SJCRH30 (cell line): ENCODE measurements at places on chromosomes 1 and 21.
A peak's percentile ranks its signal among the peaks of the same experiment; 100 is the strongest.

DNA sequence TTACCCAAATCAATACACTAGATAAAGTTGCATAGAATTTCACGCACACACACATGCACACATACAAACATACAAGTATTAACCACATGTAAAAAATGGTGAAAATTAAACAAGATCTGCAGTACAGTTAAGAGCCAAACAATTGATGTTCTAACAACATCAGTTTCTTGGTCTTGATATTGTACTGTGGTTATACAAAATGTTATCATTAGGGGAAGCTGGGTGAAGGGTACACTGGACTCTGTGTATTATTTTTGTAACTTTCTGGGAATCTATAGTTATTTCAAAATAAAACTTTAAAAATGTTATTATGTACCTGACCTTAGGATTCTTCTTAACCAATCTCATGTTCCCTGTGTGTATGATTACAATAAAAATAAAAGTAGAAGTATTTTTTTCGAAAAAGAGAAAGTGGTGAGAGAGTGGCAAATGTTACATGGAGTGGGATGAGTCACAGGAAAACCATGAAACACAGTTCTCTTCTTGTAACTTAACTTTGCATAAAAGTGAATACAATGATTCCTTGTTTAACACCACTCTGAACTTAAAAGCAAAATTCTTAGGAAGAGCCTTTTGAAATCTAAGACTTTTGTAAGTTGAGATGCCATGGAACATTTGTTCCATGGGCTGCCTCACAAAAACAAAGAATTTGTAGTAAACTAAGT lies 101.6 kb upstream of the RUNX1 start:
- peak; percentile 55 for DNase-seq

GRCh38 chr1:31759298-31760023 lies 4.7 kb downstream of the ADGRB2 start:
- DNase-seq: no peak

DNA sequence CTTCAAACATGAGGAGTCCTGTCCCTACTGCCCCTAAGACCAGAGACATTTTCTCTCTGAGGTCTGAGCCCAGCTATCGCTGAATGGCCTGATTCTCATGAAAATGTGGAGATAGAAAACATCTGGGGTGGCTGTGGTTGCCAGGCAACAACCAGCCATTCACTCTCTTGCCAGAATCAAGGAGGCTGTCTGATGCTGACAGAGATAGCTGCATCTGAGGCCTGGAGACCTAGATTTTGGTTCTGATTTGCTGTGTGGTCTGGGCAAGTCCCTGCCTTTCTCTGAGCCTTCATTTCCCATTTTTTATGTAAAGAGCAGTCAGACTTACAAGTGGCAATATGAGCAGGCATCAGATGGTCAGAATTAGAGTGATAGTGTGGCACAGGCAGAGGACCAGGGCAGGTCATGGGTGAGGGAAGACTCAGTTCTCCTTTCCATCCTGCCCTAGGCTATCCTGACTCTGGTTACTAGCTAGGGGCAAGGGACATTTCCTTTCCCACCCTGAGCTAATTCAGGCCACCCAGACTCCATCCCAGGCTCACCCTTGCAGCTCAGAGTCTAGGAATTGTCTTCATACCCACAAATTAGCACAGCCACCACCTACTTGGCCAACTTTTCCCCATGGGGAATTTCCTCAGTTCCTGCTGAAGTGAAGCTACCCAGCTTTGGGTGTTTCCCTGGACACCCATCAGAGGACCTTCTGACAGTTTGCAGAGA lies 20.0 kb upstream of the RNF19B start:
- no peak for DNase-seq

DNA sequence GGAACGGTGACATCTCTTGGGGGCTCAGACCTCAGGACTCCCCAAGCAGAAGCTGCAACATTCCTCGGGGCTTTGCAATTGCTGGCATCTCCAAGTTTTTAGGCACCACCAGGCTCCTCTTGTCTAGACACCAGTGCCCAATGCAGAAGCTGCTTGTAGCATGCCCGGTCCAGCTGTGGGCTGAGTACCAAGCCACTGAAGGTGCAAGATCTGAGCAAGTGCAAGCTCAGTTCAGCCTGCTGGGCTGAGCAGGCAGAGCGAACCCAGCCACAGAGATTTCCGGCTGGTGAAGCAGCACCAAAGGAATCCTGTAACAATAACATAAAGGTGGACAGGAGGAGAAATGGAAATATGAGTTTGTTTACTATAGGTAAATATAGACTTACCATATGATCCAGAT lies 995.4 kb upstream of the B3GALT2 start:
- DNase-seq: no peak

- peak; percentile 54 for DNase-seq
Observed at GRCh38 chr1:160251687-160252526, 10.4 kb downstream of the DCAF8 start.

GRCh38 chr1:81351864-81352263 lies 448.9 kb upstream of the ADGRL2 start:
- DNase-seq: no peak

DNA sequence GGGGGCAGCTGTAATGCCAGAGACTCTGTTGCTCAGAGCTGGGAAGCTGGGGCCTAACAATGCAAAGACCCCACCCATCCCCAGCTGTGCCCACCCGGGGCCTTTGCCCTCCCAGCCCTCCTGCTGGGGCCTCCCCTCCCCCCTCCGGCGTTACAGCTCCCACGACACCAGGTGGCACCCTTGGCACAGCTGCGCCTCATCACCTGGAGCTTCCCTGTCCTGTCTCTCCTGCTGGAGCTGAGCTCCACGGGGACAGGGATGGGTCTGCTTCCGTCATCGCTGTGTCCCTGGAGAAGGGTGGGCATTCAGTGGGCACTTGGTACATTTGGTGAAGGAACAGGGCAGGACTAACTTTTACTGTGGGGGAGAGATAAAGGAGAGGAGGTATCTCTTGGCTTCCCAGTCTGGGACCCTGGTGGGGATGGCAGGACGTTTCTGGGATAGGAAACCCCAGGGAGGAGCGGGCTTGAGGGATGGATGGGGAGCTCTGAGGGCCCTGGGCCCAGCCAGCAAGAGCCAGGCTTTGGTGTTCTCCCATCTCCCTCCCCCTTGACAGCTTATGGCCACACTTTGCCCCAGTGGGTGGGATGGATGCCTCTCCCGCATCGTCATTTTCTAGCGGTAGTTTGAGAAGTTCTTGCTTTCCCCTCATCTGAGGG lies 453.2 kb downstream of the PTPRU start:
- no peak for DNase-seq

DNA sequence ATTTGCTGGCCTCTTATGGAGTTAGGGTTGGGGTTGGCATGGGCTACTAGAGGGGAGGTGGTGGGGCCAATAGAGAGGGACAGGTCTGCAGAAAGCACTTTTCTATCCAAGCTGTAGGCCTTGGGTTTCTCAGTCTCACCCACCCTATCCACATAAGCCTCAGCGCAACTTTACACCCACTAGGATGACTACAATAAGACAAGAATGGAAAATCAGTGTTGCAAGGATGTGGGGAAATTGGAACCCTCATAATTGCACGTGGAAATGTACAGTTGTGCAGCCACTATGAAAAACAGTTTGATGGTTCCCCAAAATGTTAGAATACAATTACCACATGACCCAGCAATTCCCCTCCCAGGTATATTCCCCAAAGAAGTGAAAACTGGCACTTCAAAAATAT lies 14.0 kb upstream of the GSTM4 start:
- no peak for DNase-seq

DNA sequence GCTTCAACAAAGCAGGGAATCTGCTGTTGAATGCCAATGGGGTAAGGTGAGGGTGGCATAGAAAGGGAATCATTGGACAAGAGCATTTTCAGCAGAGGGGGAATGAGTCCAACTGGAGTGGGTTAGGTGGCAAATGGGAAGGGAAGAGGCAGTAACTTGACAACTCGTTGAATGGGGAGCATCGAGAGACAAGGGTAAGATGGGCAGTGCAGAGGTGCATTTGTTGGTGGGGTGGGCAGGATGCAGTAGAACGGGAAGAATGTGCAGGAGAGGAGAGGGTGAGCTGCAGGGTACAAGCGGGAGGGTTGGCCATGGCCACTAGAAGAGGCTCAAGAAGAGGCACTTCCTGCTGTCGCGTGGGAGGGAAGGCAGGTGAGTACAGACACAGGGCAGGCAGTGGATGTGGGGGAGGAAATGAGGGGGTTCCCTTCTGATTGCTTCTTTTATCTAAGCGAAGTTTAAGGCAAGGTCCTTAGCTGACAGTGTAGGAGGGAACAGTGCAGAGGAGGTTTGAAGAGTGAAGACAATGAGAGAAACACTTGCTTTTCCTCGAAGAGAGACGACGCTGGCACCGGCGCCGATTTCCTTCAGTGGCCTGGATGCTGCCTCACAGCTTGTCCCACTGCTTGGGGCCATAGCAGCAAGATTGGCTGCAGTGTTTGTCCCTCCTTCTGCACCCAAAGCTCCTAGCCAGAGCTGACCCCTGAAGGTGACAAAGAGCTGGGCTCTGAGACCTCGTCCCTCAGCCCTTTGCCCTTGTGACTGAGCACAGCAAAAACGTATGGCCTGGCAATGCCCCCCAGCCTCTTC lies 3.2 kb upstream of the IKBKE start:
- no peak for DNase-seq

DNA sequence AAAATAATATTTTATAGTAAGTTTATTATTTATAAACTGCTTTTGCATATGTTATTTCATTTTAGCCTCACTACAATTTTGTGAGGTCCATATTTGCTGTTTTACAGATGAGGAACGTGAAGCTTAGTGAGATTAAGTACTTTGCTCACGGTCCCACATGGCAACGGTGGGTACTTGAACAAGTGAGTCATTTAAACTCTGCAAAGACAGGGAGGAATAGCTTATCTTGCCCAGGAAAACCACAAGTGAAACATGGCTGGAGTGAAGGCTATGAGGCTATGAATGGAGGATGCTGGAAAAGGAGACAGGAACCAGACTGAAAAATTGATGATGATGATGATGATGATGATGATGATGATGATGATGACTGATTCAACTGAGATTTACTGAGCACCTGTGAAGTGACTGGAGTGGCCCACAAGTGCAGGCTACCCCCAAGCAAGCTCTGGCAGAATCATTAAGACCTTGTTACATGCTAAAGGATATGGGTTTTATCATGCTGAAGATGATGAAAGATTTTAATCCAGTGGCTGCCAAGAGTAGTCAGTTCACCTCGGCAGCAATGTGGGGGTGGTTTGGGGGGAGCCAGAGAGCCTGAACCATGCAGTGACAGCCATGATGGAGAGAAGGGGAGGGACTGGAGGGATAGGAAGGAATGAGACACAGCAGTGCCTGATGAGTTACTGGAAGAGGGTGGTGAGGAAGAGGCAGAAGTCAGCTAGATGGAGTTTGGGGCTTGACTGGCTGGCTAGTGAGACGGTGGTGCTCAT lies 1.4 kb upstream of the ABCA4 start:
- no peak for DNase-seq

DNA sequence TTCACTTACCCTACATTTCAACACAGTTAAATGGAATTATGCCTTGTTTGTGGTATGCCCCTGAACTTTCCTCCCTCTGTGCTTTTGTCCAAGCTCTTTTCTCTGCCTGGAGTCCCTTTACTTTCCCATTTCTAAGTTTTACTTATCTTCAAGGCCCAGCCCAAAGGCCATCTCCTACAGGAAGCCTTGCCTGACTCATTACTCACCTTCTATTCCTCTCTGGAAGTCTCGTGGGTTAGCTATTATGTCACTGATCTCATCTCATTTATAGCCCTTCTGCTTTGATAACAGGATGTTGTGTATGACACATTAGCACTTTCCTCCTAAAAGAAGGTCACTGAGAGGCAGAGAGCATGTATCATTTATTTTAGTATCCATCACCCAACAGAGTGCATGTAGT lies 78.8 kb upstream of the CD1D start:
- DNase-seq: no peak

- no peak for DNase-seq
Observed at GRCh38 chr1:156785458-156785857, 18.1 kb downstream of the PRCC start.

DNA sequence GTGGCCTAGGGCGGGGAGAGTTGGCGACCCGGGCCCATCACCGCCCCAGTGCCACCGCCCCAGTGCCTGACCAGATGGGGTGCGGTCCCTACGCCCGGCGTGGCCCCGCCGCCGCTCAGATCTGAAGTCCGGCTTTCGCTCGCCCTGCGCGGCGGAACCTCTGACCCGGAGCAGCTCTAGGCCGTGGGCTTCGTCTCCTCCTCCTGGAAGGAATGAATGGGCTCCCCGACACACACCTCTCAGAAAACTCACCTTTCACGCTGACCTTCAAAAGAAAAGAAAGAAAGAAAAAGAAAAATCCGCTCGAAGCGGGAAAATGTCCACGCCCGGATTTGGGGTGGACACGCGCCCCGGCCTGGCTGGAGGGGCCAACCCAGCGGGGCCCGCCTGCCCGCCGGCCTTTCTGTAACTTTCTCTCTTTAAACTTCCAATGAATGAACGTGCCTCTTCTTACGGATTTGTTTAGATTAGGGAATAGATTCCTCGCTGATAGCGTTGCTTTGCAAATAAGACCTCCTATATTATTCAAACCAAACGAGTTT lies 5.4 kb upstream of the SIM2 start:
- no peak for DNase-seq

DNA sequence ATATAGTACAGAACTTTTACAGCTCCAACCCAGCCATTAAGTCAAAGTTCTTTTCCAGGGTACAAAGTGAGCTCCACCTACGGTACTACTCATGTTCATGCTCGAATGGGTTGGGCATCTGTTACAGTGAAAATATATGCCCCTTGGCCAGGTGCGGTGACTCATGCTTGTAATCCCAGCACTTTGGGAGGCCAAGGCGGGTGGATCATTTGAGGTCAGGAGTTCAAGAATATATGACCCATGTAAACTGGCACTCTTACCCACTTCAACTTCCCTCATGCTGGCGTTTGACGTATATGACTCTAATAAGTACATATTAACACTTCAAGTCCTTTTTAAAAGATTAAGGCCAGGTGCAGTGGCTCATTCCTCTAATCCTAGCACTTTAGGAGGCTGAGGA lies 71.3 kb upstream of the PKN2 start:
- peak; percentile 35 for DNase-seq

GRCh38 chr1:93475681-93476080 lies 27.8 kb downstream of the FNBP1L start:
- DNase-seq: no peak

- DNase-seq: no peak
Observed at GRCh38 chr1:68268896-68269483, 36.7 kb upstream of the WLS start.

- DNase-seq: no peak
Observed at GRCh38 chr1:32427264-32427963, 33.2 kb upstream of the BSDC1 start.
